Mesothelial cell of epicardium (in vitro differentiated cells): ENCODE measurements at places on chromosomes 2 and 18.

- DNase-seq = no peak
Observed at GRCh38 chr2:189213250-189213649, 33.7 kb upstream of the COL5A2 start.

- DNase-seq = no peak
Observed at GRCh38 chr2:121151311-121152109, 133.5 kb downstream of the TFCP2L1 start.

GRCh38 chr2:46979571-46979979, 64.0 kb upstream of the MCFD2 start:
- DNase-seq = no peak

- DNase-seq = peak; percentile 59
Observed at GRCh38 chr2:46849721-46850556, 65.7 kb downstream of the MCFD2 start.

DNA sequence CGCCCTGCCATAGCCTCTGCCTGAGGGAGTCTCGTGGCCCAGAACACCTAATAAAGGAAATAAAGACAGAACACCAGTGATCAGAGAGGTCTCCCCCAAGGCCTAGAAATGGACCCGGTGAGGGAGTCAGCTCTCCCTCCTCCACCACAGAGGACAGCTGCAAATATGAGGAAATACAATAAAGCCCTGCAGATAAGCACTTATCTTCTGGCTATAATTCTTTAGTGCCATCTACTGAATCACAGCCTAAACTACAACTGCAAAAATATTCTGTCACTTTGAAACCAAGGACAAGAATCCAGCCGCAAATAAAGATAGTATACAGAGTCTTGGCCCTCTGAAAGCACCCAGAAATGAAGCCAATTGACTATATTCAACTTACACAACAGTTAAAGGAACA, 42.4 kb upstream of the TACR1 start:
- no peak for DNase-seq

DNA sequence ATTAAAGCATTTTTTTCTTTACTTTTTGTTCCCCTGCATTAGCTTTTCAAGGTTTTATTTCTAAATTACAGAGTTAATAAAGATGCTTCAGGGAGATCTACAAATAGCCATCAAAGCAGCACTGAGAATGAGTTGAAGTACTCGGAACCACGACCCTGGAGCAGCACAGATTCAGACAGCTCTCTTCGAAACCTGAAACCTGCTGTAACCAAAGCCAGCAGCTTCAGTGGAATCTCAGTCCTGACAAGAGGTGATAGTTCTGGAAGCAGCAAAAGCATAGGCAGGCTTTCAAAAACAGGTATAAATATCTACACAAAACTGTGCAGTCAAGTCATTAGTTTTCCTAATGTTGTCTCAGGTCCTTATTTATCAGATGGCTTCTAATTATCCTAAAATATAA, 102.8 kb upstream of the UBXN4 start:
- no peak for DNase-seq

DNA sequence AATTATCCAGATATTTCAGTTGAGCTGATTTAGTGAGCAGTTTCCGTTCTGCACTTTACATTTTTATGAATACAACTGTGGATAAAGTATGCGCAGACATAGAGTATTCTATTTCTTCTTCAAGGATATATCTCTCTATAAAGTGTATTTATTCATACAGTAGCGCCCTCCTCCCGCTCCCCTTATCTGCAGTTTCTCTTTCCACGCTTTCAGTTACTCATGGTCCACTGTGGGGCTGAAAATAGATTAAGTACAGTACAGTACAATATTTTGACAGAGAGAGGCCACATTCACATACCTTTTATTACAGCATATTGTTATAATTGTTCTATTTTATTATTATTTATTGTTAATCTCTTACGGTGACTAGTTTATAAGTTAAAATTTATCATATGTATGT, 19.7 kb upstream of the FHL2 start:
- no peak for DNase-seq

GRCh38 chr2:97919858-97920257, 75.9 kb downstream of the TMEM131 start:
- no peak for DNase-seq

- DNase-seq = no peak
Observed at GRCh38 chr2:53632714-53633113, 134.9 kb upstream of the CHAC2 start.

- DNase-seq = no peak
Observed at GRCh38 chr2:42021464-42021863, 26.4 kb upstream of the PKDCC start.

GRCh38 chr2:70935468-70936164, at the start of gene ATP6V1B1:
TSS of gene ATP6V1B1 (plus strand) at chr2:70935900. CDS start at chr2:70935955, 55 bp downstream.
- DNase-seq = no peak

- no peak for DNase-seq
Observed at GRCh38 chr18:75474332-75474731, 46.8 kb upstream of the SMIM21 start.

DNA sequence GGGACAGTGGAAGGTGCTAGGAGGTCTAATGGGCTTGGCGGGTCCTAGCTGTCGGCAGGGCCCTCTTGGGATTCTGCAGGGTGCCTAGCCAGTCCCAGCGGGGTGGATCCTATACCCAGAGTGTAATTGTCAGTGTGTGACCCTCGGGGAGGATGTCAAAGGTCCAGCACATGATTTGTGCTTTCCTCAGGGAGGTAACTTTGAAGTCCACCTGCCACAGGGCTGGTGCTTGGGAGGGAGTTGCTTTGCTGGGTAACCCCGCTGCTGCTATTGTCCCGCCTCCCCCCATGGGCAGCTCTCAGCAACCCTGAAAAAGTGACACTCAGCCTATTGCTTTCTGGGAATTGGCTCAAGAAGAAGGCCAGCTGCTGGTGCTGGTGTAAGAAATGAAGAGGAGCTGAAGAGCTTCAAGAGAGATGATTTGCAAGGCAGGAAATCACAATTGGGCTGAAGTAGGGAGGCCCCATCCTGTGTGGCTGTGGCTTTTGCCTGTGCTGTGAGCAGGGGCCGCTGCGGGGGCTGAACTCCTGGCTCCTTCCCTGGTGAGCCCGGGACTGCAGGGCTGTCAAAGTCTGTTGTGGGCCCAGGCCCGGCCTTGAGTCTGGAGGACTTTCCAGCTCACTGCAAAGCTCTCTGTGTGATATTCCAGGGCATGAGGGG, 36.4 kb downstream of the EMILIN2 start:
- DNase-seq = no peak

DNA sequence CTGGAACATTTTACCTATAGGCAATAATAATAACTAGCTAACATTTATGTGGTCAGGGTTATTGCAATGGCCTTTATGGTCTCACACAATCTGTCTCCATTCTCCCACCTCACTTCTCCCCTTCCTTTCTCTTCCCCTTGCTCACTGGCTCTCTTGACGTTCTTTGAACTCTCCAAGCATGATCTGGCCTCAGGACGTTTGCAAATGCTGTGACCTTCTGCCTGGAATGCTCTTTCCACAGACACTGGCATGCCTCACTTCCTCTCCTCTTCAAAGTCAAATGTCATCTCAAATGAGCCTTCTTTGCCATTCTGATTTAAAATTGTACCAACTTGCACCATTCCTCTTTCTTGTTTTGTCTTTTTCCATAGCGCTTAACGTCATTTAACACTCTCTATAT, 25.3 kb upstream of the GCG start:
- no peak for DNase-seq

GRCh38 chr18:77671456-77672167, 422.0 kb downstream of the GALR1 start:
- no peak for DNase-seq

DNA sequence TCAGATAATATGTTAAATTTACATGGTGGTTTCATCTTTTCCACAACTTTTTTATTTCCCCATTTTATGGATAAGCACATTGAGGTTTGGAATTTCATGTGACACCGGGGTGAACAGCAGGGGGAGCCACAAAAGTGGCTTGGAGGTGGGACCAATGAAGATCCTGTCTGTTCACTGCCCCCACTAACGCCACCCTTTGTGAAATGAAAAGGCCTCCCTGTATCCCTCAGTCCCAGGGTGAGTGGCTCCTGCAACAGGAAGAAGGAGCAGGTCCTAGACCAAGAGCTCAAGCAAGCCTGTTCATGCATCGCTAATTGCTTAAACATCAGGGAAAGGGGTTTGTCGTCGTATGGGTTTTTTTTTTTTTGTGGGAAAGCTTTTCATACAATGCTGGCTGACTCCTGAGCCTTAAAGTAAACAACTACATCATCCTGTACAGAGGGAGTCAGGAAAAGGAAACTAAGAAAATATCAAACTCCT, 267.8 kb upstream of the EPAS1 start:
- no peak for DNase-seq

- DNase-seq = no peak
Observed at GRCh38 chr2:20208476-20208859, 16.5 kb downstream of the SDC1 start.

DNA sequence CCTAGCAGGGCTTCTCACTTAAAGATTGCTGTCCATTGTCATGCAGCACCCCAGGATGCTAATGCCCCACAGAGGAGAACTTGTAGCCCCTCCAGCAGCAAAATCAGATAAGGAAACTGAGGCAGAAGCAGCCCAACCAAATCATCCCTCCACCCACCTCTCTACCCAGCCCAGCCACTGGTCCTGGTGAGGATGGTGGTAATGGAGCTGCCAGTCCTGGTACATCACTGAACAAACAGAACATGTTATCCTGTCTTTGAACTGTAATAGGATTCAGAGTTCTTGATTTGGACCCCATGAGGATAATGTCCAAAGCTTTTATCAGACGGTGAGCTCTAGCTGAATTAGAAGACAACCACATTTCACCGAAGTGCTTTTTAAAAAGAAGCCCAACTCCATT, 113.2 kb downstream of the MRO start:
- no peak for DNase-seq

DNA sequence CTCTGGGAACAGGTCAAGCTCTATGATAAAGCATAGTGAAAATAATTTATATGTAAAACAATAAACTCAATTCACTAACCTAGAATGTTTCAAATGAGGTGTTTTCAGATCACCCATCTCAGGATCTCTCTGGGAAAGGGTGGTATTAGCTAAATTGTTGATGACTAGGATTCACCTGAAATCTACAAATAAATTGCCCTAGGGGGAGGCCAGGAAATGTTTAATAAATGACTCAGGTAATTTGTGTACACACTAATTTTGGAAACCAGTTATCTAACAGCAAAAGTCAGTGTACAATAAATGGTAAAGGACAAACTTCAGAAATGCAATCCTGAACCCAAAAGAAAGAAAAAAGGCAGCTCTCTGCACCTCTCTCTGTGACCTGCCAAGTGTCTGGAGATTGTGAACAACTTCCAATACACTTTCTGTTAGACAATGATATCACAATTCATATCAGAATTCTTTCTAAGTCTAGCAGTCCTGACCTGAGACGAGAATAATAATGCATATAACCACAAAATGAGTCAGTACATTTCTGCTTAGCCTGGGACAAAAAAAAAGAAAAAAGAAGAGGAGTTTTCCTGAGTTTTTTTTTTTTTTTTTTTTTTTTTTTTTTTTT, 760.0 kb downstream of the EPHA4 start:
- no peak for DNase-seq

- no peak for DNase-seq
Observed at GRCh38 chr2:162022290-162022945, 51.6 kb downstream of the DPP4 start.

- DNase-seq = no peak
Observed at GRCh38 chr2:237661799-237662328, 34.5 kb downstream of the LRRFIP1 start.

- no peak for DNase-seq
Observed at GRCh38 chr2:126981476-126981875, 82.8 kb downstream of the TEX51 start.
